Esophagus squamous epithelium (tissue), 5 donors: ENCODE measurements at places on chromosomes 16 and 17.

DNA sequence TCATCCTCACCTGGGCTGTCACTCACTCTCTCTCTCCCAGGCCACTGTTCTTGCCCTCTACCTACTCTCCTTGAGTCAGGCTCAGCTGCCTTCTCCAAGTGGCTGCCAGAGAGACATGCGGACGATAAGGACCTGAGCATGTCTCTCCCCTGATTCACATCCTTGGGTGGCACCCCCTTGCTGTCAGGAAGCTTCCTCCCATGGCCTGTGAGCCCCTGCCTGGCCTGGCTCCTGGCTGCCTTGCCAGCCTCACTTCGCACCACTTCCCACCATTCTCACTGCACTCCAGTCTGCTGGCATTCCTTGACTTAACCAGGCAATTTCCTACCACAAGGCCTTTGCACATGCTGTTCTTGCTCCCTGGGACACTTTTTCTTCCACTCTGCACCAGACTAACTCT, 2.7 kb upstream of the ALDH3A1 start:
- no peak for DNase-seq

DNA sequence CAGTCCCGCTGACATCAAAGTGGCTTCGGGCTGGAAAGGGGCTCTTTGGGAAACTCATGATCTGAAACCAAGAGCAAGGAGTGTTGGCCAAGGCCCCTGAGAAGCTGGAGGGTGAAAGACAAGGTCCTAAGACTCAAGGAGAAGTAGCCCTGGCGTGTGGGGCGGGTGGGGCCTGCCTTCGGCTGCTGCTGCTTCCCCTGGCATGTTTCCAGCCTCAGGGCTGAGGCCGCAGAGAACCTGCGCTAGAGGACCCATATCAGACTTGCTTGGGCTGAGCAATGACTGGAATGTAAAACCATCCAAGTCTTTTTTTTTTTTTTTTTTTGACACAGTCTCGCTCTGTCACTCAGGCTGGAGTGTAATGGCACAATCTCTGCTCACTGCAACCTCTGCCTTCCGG, 67.5 kb upstream of the GCSH start:
- DNase-seq, result no peak

DNA sequence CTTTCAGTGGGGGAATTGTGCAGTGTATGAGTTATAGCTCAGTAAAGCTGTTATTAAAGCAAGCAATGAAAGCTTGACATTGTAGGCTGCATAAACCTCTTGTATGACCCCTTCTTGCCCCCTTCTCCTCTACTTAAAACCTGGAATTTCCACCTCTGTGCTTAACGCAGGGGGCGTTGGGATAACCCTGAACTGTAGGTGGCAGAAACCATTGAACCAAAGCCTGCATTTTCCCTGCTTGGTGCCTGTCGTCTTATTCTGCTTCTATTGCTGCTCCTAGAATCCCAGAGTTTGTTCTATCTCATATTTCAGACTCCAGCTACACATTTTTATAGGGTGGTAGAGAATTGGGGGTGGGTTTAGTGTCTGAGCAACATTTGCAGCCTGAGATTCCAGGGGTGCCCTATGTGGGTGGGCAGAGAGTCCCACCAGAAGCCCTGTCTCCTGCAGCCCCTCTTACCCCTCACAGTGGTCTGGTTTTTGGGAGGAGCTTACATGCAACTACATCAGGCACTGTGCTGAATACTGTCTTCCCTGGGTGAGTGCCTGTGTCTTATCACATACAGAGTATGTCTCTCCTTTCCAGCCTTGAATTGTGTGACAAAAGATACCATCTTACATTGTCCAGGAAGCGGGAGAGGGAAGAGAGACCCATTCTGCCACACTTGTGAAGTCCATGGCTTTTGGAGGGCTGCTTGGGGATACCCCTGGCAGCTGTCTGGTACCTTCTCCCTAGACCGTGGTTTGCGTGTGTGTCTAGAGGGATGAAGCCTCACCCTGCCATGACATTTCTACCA, 407.7 kb upstream of the EEF2KMT start:
- DNase-seq, result no peak

DNA sequence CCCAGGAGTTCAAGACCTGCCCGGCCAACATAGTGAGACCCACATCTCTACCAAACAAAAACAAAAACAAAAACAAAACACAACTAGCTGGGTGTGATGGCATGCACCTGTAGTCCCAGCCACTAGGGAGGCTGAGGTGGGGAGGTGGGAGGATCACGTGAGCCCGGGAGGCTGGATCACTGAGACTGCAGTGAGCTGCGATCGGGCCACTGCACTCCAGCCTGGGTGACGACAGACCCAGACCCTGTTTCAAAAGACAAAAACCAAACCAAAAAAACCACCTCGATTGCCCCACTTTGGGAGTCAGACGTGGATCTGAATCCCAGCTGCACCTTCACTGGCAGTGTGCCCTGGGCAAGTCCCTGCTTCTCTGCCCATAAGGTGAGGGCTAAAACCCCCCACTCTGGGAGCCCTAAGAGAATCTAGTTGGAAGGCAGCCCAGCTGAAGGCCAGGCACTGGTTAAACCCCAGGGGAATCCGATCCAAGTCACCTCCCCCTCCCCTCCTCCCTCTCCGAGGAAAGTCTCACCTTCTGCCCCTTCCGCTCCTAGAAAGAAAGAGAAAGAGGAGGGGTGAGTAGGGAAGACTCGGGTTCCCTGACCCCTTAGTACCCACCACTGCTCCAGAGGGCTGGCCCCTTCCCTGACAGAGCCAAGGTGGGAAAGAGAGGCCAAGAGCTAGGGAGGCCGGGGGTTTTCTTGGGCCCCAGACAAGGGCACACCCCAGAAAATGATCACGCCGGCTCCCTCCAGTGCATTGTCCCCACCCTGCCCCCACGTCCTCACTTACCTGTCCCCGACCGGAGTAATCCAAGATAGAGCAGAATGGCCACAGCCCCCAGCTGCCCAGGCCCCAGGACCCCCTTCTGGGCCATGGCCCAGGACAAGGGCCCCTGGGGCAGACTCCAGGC, 647 bp downstream of the PRSS8 start:
- no peak for DNase-seq

- no peak for DNase-seq
Measured at GRCh38 chr16:80804056-80804525, 307 bp downstream of the CDYL2 start.

DNA sequence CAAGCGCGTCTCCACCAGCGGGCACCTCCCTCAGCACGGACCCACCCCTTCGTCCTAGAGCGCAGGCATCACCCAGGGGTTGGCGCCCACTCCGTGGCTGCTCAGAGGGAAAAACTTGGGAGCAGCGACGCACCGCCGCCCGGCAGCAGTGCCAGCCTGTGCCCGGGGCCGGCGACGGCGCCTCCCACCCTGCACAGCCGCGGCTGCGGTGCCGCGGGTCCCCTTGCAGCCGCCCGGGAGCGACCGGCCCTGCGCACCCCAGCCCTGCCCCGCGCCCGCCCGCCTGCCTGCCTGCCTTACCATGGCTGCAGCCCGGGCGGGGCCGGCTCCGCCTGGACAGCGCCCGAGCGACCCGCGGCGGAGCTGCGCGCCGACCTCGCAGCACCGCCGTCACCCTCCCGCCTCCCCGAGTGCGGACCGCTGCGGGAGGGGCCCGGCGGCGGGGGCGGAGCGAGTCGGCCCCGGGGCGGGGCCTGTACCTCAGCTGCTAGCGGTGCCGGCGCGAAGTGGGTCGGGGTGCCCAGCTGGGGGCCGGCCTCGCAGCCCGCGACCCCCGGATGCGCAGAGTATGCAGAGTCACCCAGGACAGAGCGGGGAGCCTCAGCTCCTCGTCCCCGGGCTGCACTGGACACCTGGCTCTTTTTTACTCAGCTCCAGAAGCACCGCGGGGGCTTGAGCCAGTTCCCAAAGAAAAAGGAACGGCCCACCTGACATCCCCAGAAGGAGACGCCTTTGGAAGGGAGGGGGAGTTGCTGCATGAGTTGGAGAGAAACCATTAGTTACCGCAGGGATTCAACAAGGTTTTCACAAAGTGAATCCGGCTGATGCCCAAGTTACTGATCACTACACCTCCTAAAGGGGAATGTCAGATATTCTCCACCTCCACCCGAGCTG, 17.5 kb upstream of the MTMR4 start:
- no peak for DNase-seq

- DNase-seq, result no peak
Measured at GRCh38 chr16:68884401-68884800, 41.1 kb downstream of the TANGO6 start.

- DNase-seq, result no peak
Measured at GRCh38 chr16:70801611-70802010, 653 bp upstream of the VAC14 start.

GRCh38 chr17:43033948-43034881, 9.2 kb downstream of the RND2 start:
- DNase-seq, result no peak

DNA sequence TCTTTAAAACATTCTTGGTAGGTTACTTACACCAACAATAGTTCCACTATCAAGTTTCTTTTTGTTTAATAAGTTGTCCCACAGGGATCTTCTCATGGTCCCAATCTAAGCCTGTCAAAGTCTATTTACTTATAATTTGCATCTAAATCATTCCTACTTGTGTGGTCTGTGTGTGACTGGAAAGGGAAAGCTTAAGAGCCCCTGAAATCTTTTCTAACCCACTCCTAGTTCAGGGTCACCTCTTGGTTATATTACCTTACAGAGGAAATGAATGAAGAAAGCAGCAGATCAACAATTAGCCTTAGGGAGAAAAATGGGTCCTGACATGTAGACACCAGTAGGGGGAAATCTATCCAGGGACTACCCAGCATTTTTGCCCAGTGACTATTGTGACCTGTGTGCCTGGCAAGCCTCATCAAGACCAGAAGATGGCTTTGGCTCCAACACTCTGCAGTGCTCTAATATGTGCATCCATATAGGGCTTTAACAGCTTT, 110.4 kb upstream of the HAS3 start:
- DNase-seq, result no peak

GRCh38 chr17:4235372-4236279, 28.2 kb downstream of the ANKFY1 start:
- no peak for DNase-seq

- DNase-seq, result no peak
Measured at GRCh38 chr17:65388911-65389310, 172.5 kb downstream of the AXIN2 start.

GRCh38 chr17:77383613-77384608, 243.1 kb downstream of the SEC14L1 start:
- DNase-seq, result no peak

- DNase-seq, result no peak
Measured at GRCh38 chr16:4011225-4011939, 104.9 kb downstream of the ADCY9 start.

- no peak for DNase-seq
Measured at GRCh38 chr17:32302860-32303649, 37.4 kb downstream of the RHBDL3 start.

- no peak for DNase-seq
Measured at GRCh38 chr16:26334218-26335111, 642.7 kb downstream of the HS3ST4 start.

DNA sequence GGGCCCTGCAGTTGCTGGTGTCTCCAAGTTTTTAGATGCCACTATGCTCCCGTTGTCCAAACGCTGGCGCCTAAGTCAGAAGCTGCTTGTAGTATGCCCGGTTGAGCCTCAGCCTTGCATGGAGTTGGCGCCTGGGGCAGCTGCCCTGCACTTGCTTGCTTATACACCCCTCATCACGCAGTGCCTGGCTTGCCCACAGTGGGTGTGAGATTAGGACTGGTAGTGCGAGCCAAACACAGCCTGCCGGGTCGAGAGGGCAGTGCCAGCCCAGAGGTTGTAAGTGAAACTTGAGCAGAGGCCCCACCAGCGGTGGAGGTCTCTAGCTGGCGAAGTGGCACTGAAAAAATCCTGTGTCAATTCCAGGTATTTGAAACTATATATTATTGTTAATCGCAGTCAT, 90.3 kb downstream of the ITFG1 start:
- DNase-seq, result no peak

- DNase-seq, result no peak
Measured at GRCh38 chr17:74527081-74527480, 4.2 kb downstream of the CD300LB start.

- no peak for DNase-seq
Measured at GRCh38 chr17:50556803-50557202, 3.7 kb upstream of the CACNA1G start.

DNA sequence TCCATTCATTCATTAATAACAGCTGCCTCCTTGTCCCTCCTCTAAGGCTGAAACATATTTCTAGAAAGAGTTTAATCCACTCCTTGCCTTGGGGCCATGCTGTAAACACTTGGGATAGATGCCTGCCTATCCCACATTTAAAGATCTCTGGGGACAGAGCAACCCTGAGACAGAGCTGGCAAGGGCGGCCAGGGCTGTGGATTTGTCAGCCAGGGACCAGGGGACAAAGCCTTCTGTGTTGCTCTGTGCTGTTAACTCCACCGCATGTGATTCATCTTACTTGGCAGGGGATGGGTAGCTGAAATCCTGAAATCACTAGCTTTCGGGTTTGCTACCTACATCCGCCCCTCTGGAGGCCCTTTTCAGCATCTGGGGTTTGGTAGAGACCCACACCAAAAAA, 392.9 kb downstream of the SLC39A11 start:
- DNase-seq, result no peak

DNA sequence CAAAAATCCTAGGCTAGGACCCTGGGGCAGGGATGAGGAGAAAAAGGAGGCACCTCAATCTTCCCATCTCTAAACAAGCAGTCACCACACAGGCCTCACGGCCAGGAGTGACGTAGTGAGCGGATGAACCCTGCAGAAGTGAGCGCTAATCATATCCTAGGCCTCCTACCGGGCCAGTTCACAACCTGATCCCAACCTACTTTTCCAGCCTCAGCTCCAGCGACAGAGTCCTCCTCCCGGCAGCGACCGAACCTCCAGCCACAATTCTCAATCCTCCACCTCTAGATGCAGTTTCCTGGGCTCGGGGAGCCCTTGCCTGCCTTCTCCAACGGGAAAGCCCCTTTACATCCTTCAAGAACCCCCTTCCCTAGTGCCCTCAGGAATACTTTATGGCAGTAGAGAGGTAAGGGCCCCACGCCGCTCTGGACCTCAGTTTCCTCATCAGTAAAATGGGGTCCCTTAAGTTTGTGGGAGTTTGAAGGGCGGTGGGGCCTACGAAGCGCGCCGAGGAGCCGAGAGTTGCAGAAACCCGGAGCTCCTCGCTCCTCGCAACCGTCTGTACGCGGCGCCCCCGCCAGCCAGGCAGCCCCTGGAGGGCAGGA, 1.4 kb downstream of the ZNF668 start:
- DNase-seq, result no peak

DNA sequence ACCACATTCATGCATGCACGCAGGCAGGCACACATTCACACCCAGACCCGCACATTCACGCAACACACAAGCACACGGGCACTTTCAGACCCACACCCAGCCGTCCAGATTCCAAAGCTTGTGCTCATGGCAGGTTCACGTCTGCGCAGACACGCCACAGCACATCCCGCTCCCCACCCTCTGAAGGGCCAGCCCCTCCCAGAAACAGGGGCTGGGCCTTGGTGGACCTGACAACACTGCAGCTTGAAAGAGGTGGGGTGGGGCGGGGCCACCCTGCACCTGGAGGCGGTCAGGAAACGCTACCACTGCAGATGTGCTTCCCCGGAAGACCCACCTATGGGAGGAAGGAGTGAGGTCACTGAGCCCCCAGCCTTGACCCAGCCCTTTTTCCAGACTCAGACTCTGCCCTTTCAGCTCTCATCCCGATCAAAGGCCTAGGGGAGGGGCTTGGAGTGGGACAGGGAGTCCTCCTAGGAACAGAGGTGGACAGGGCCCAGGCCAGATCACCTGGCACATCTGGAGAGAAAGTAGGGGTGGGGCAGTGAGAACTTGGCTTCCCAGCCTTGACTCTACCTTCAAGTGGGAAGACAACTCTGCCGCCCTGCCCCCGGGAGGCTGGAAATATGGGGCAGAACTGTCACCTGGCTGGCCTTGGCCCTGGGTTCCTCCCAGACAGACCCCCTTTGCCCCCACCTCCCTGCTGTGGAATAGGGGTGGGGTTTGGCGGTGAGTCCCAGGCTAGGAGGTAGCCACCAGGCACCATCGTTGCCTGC, 11.0 kb downstream of the P3H4 start:
- DNase-seq, result no peak
